Activated CD4-positive, alpha-beta T cell treated with anti-CD3 and anti-CD28 coated beads, Interleukin-2, amount 50 U/mL, for 1 hour (primary cell): ENCODE measurements at places on chromosomes 5 and 9.
A peak's percentile ranks its signal among the peaks of the same experiment; 100 is the strongest.

GRCh38 chr5:116778651-116779280, 204.1 kb upstream of the SEMA6A start:
- DNase-seq: no peak

DNA sequence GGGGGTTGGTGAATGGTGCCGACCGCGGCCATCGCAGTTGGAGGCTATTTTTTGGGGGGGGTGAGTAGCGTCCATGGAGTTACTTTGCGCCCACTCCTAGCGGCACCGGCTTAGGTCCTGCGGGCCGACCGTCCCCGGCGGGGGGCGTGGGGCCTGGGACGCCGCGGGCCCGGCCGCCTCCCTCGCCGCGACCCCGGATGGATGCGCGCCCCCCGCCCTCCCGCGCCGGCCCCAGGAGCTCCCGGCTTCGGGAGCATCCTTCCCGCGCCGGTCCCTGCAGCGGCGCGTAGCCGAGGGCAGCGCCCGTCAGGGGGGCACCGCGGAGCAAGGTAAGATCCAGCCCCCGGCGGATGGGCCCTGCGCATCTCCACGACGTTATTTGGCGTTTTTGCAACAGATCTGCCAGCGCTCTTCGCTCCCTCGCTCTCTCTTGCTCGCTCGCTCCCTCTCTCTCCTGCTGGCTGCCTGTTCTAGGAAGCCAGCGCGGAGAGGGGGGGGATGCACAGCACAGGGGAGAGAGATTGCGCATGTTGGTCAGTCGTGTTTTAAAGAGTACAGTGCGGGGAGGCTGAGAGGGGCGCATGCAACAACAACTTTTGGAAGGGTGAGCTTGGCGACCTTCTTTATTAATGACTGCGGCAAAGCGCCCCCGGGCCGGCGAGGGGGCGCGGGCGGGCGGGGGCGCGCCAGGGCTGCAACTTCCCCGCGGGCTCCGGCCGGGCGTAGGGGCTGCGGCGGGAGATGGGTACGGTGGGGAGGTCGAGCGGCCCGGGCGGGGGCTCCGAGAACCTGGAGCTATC, 413 bp downstream of the JADE2 start:
- DNase-seq: peak; percentile 61

GRCh38 chr5:5181650-5182324, 41.7 kb downstream of the ADAMTS16 start:
- no peak for DNase-seq

GRCh38 chr5:143801252-143801939, 10.6 kb upstream of the HMHB1 start:
- DNase-seq: no peak

DNA sequence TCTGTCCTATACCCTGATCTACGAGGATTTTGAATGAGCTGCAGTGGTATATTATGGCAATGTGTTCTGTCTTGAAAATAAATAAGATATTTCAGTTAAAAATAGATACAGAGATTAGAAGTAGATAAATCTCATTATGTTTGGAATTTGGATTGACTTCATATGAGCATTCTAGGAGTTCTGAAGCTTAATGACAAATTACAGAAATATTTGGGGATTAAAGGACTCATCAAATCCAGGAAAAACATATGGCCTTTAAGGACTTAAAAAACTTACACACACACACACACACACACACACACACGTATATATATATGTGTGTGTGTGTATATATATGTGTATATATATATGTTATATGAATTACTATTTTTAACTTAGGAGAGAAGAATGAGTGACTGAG, 446.9 kb upstream of the CD180 start:
- no peak for DNase-seq

GRCh38 chr5:36156619-36157018, 4.7 kb downstream of the SKP2 start:
- no peak for DNase-seq

DNA sequence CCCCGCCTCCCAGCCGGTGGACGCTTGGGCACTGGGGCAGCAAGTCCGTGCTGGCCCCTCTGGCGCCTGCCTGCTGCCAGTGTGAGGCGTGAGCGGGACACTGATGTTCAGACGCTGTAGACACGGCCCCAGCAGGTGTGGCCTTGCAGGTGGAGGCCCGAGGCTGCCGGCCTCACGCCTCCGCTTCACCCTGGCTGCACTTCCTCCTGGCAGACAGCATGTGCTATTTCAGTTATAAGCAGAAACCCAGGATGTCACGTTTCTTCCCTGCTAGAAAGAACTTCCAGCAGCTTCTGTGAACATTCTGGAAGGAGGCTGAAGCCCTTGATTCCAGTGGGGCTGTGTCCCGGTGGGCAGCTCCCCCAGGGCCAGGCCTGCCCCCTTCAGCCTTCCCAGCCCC, 114.8 kb upstream of the FCN2 start:
- DNase-seq: no peak
